ENCODE measurements at places on chromosomes 6 and 20.
A peak's percentile ranks its signal among the peaks of the same experiment; 100 is the strongest.

GRCh38 chr6:167034056-167034455 lies 34.9 kb downstream of the CEP43 start:
- no peak for DNase-seq

GRCh38 chr6:128521282-128521632 lies 858 bp upstream of the PTPRK start:
- DNase-seq, result no peak

DNA sequence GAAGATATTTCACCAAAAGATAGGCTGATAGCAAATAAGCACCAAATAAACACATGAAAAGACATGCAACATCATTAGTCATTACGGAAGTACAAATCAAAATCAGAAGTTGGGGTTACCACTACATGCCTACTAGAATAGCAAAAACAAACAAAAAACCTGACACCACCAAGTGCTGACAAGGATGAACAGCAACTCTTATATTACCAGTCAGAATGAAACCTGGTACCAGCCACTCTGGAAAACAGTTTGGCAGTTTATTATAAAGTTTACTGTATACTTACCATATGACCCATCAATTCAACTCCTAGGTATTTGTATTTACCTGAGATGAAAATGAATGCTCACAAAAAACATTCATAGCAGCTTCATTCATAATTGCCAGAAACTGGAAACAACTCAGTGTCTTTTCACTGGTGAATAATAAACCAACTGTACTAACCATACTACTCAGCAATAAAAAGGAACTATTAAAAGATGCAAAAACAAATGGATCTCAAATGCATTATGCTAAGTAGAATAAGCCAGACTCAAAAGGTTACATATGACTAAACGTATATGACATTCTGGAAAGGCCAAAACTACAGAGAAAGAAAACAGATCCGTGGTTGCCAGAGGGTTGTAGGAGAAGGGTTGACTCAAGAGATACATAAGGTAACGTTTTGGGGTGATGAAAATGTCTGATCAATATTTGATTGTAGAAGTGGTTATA lies 33.0 kb downstream of the NUP153 start:
- no peak for DNase-seq

- no peak for DNase-seq
Measured at GRCh38 chr6:159676890-159677505, 16.0 kb downstream of the SOD2 start.

- DNase-seq, result no peak
Measured at GRCh38 chr6:128499079-128499731, 21.2 kb downstream of the PTPRK start.

GRCh38 chr20:45485388-45485787 lies 15.8 kb downstream of the WFDC2 start:
- DNase-seq, result no peak

DNA sequence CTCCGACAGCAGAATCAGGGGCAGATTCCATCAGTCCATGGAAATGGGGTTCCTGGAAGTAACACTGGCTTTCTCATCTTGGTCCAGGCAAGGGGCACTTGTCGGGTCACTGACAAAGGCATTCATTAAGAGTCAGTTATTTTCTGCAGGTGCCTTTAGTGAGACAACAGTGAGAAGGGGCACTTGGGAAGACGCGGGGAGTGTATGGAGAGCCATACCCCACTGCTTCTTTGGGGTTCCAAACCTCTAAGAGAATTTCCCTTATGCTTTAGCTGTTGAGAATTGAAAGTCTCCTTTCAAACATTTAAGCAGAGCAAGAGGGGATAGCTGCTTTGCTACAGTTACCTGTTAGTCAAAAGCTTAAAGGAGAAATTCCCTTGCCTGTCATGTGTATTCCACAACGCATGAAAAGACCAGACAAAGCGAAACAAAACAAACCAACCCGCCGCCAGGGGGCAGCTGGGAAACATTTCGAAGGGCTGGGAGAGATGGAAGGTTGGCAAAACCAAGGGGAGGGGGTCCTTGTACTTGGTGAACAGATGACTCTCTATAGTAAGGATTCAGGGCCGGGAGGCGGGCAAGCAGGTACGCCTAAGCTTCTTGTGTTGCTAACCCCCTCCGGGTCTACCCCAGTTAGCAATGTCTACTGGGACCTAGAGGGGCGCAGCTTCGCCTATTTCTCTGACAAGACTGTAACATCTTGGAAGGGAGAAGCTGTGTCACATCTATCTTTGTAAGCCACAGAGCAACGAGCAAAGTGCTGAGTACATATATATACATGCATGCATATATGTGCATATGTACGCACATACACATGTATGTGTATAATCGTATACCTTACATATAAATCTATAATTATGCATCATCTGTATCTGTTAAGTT lies 474.9 kb upstream of the AGPAT4 start:
- peak; percentile 20 for DNase-seq

DNA sequence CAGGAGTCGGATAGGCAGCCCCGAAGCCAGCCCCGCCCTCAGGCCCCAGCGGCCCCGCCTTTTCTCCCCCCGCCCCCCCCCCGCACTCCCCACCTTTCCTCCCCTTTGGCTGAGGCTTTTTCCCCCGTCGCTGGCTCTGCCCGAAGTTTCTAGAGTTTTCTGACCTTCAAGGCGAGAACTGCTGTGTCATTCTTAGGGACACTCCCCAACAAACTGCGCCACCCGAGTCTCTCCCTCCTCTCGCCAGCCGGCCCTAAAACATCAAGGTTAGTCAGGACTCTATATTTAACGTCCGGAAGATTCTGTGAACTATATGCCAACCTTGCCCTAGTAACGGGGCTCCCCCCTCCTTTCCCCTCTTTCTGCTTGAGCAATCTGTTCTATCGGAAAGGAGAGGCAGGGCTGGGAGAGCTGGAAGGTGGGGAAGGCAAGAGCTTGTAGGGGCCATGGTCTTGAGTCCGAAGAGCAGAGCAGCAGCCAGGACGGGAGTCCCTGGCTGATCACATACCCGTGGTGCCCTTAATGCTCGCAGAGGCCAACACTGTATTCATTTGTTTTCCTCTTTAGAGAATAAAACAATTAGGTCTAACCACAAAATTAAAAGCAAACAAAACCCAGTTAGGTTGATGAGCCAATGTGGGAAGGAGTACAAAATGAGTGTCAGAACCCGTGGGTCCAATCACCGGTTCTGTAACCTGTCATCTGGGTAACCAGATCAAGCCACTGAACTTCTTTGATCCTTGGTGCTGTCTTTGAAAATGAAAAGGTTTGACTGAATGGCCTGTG lies 5.3 kb upstream of the HSPA1B start:
- DNase-seq, result peak; percentile 65

DNA sequence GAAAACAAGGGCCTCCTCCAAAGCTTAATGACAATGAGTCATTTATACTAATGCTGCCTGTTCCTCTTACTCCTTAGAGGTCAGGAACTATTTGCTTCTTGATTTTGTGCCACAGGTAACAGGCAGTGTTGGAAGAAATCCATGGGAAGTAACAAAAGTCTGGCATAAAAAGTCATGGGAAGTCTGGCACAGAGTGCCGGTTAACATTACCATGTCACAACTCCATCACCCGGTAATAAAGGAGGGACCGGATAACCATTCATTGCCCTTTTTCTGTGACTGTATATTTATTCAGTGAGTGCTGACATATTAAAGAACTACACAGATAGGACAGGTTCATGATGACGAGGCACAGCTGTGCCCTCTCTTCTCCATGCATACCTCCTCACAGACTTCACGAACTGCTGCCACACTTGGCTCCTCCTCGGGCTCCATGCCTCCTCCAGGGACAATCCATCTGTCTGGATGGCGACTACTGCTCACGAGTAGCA lies 50.9 kb downstream of the NUDT3 start:
- no peak for DNase-seq

- no peak for DNase-seq
Measured at GRCh38 chr6:108476847-108477430, 83.8 kb upstream of the FOXO3 start.

GRCh38 chr20:15451241-15451640 lies 1113.8 kb upstream of the FLRT3 start:
- DNase-seq, result no peak

GRCh38 chr6:108078191-108078590 lies 3.6 kb upstream of the OSTM1 start:
- DNase-seq, result no peak

DNA sequence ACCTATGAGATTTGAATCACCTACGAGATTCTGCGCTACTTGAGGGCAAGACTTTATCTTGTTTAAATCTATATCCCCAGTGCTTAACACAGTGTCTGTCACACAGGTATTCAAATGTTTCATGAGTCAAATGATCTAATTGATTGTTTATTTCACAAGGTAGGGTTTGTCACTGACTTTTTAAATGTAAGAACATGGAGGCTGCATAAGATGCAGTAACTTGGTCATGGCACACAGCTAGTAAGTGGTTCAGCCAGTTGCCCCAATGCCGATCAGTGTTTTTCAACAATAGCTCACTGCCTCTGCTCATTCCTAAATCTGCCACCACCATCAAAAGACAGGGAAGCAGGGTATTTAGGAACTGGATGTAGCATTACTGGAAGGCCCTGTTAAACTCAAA lies 42.4 kb upstream of the LRRC1 start:
- DNase-seq, result no peak

DNA sequence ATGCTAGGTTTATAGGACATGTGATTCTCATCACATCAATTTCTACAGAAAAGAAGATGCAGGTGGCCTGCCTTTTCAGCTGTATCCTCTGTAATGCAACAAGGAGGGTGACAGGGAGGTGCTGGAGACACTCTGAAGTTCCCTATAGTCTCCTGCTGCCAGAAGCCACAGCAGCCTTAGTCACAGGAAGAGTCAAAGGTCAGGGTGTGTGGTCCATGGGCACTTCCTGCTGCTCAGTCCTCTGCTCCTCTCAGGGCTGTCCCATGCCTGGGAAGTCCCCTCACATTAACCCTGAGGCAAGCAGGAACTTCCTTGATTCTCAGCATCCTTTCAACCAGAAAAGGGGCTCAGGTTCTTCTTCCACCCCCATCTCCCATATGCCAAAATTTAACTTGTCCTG lies 144.8 kb upstream of the FOXA2 start:
- no peak for DNase-seq

DNA sequence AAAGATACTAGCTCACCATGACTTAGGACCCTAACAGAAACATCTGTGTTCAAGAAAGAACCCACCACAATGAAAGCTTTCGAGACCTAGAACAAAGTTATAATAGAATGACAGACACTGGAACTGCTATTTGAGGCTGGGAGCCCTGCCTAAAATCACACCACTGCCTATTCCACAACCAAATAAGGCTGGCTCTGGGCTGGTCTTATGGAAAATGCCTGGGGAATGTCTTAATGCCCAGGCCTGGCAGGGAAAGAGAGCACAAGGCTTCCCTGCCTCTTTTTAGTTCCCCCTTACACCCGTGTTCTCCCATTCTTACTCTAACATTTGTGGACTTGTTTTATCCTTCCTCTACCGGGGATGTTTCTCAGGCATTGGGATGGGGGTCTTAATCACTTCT lies 5.6 kb upstream of the METTL24 start:
- DNase-seq, result no peak

DNA sequence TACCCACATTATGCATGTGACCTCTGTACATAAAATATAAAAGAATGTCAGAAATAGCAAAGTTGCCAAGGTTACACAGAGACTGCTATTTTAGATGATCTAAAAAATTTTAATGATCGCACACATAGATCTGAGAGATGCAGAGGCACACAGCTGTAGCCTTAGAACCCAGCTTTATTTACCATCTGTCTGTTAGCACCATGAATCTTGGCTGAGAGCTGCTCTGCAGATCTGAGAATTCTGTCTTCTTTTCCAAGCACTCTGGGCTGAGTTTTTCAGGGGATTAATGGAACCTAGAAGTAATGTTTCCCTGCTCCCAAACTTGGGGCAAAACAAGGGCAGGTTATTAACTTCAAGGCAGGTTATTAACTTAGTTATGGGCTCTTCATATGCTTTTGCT lies 248.7 kb upstream of the JAG1 start:
- no peak for DNase-seq

DNA sequence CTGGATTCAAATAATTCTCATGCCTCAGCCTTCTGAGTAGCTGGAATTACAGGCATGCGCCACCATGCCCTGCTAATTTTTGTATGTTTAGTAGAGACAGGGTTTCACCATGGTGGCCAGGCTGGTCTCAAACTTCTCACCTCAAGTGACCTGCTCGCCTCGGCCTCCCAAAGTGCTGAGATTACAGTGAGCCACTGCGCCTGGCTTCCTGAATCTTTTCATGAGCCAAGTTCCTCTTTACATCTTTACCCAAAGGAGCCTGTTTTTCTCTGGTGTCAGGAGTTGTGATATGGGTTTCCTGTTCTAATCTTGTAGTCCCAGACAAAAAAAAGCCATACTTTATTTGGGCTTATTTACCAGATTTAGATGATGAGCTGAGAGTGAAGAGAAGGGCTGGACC lies 34.4 kb downstream of the PCNA start:
- no peak for DNase-seq

DNA sequence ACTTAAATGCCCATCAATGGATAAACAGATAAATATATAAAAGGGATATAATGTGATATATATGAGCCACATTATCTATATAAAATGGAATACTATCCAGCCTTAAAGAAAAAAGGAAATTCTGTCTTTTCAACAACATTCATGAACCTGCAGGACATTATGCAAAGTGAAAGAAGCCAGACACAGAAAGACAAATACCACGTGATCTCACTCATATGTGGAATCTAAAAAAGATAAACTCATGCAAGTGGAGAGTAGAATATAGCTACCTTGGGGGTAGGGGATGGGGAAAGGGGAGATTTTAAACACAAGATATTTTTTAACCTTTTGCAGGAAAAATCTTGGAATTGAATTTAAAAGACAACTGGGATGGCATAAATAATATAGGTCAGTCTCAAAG lies 1.5 kb upstream of the OR2J1 start:
- DNase-seq, result no peak

DNA sequence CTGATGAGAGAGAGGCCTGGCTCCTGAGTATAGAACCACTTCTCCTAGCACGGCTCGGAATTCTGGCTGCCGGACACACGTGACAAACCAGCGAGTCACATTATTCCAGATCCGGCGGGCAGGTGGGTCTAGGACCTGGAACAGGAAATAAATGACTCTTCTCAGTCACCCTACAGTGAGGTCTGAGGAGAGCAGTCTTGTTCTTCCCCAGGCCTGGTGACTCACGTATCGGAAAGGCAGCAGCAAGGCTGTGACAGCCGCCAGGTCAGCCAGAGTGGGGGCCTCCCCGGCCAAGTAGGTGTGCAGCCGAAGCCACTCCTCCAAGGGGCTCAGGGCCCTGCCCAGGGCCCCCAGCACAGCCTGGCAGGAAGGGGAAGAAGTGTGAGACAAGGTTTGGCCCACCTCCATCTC lies 2.8 kb downstream of the VARS1 start:
- no peak for DNase-seq
